Amniotic stem cell (primary cell): ENCODE measurements at places on chromosomes 7 and 10.

GRCh38 chr10:98349508-98349922 is 65.5 kb downstream of the PYROXD2 start:
- DNase-seq, result peak; percentile 84

DNA sequence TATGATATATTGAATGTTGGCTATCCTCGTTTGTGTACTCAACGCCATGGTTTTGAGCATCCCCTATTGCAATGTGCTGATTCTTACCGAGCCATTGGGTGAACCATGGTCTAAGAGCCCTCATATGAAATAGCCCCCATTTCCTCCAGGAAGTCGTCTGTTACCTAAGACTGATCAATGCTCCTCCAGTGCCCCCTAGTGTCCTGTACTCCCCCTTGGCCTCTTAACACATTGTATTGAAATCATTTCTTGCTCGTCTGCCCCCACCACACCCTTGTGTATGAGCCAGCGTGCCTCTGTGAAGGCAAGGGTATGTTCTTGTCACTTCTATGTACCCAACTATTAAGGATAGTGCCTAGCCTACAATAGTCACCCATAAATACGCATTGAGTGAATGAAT is 11.2 kb upstream of the SLC35B4 start:
- no peak for DNase-seq

DNA sequence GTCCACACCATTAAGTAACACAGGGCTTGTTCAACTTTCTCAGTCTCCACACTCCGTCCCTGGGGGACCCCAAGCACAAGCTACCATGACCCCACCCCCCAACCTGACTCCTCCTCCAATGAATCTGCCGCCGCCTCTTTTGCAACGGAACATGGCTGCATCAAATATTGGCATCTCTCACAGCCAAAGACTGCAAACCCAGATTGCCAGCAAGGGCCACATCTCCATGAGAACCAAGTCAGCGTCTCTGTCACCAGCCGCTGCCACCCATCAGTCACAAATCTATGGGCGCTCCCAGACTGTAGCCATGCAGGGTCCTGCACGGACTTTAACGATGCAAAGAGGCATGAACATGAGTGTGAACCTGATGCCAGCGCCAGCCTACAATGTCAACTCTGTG is 81.1 kb upstream of the SAMD8 start:
- no peak for DNase-seq

GRCh38 chr7:83410989-83411591 is 237.8 kb downstream of the SEMA3E start:
- peak; percentile 64 for DNase-seq

DNA sequence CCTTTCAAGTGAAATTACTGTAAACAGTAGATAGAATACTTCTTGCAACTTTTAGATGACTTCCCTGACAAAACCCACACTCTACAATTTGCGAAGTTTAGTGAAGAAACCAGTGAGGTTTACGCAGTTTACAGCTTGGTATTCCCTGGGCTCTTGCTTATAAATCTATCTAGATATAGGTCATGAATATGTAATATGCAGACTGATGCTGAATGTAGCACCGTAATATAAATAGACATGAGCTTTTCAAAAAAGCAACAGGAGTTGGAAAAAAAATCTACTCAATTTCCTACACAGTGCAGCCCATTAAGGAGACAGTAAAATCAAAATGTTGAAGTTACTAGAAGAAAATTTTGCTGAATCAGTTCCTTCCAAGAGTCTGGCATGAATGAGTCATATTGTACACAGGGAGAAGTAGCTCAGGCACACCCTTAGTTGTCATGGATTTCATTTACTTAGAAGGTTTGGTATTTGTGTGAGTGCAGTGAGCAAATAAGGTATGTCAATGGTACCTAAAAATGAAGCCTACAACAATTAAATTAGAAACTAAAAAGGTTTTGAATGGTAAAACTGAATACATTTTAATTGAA is 67.7 kb upstream of the NEUROD6 start:
- DNase-seq, result no peak

- DNase-seq, result no peak
Observed at GRCh38 chr7:74164985-74165456, 9.1 kb upstream of the EIF4H start.

DNA sequence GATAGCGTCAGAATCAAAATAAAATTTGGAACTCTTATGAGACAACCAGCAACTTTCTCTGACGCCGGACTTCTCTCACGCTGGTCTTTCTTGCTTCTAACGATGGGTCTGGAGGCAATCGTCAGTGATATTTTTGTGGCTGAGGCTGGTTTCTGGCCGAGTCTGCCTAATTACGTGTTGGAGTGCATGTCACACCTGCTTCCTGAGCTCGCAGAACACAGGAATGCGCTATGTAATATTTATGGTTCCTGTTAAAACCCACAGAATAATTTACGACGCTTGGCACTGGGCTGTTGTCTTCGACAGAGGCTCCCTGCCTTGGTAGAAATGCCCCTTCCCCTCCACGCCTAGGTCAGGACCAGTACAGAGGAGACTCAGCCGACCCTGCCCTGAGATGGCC is 64.9 kb downstream of the NPTX2 start:
- no peak for DNase-seq

GRCh38 chr7:142919656-142920055 is 13.9 kb downstream of the TRPV5 start:
- DNase-seq, result no peak

DNA sequence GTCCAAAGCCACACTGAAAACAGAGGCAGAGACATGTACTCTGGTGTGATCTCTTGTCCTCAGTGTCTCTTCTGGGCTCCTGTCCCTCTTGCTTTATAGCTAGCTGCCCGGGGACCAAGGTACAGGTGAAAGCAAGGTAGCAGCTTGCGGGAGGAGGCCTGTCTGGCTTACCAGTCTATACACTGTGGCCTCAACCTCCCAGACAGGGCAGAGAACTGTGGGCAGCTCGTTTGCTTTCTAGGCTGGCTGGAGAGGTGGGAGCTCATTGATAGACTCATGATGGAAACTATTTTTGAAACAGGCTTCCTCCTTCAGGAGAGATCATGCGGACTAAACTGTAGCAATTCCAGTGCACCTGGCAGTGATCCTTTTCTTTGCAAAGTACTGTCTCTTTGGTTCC is 4.6 kb downstream of the CYREN start:
- no peak for DNase-seq

- DNase-seq, result peak; percentile 29
Observed at GRCh38 chr10:76303682-76304316, 872.4 kb downstream of the LRMDA start.

DNA sequence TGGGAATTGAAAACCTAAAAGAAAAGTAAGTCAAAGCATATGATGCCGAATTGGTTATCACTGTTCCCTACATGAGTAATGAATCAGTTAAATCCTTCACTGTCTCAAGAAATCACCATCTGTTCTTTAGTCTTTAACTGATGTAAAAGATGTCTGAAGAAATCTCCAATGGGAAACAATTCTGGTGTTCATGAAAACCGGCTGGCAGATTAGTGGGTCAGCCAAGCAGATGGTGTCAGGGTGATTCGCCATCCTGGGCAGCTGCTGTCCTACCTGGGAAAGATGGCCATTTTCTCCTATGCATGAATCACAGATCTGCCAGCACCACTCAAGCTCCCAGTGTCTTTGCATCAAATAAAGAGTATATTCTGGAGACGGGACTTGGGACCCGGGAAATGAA is 925.2 kb upstream of the GHITM start:
- DNase-seq, result no peak

DNA sequence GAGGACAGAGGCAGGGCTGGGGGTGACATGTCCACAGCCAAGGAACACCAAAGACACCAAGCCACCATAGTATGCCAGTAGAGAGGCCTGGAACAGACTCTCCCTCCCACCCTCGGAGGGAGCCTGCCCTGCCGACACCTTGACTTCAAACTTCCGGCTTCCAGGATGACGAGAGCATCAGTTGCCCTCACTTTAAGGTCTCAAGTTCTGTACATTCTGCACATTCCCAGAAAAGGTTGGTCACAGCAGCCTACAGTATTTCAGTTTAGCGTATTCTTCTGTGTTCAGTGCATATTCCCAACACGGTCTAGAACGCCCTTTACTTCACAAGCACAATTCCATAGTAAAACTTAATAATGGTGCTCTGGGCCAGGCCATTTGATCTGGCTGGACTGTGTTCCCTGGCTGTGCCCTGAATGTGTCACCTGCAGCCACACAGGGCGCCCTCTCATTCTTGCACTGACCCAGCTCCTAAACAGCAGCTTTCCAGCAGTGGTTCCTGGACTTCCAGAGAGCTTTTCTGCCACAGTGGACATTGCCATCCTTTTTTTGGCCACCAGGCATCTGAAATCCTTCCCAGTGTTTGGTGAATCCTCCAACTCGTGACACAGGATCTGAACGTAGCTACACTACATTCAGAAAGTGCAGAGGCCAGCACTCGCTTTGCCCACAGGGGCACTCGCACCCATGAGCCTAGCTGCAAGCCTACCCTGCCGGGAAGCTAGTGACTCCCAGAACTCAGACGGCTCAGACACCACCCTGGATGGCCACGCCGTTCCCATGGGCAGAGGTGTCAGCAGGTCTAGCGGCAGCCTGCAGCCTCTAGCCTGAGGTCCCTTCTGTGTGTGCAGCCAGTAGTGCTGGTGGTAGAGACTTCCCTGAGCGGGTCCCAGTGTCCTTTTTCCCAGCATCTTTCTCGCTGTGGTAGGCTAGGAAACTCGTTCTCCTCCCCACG is 36.4 kb upstream of the INSIG1 start:
- no peak for DNase-seq

DNA sequence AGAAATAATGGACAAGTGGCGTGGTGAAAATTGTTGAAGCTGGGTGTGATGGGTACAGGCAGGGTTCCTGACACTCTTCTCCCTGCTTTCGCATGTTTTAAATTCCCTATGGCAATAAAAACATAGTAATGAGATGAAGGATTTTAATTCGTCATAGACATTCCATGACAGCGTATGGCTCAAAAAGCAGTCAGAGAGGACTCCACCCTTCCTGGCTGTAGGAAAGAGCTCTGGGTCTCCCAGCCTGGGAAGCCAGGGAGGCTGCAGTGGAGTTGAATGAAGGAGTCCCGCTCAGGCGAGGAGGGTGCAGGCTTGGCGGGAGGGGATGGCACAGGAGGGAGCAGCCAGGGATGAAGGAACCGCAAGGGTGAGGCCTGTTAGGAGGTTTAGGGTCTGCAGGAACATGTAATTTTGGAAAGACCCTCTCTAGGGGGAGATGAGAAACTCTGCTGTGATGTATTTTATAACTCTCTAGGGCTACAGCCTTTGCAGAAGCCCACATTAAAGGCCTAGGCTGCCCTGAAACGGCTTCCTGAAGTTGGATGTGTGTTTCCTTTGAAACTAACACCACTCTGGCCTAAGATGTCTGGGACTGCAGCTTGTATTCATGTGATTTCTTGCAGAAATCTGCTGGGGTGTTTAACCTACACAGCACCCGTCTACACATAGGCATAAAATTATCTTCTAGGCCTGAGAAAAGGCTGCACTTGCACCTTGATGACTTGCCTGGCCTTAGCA is 7.6 kb upstream of the LARP4B start:
- DNase-seq, result no peak
